ENCODE measurements at places on chromosomes 7 and 10. TPM values are rescaled to one million over a fixed set of nuclear protein-coding genes. Genes with fewer than 3 reads are reported as not detected.

DNA sequence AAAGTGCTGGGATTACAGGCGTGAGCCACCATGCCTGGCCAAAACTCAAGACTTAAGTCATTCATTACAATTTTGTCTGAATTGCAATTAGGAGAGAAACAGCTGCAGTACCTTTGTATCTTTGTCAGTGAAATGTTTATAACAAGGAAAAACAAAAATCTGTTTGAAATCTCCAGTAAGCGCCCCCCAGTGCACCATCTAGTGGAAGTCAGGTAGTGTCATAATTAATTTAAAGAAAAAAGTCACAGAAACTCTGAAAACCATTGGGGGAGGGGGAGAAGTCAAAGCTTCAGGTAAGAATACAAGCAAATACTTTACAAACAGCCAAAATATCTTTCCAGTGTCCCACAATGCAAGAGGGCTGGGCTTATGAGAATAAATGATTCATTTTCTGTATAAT lies 2.8 kb downstream of the MPP7 start:
- no peak for DNase-seq

SORCS1 gene
- polyA plus RNA-seq: 4.5 TPM

DNA sequence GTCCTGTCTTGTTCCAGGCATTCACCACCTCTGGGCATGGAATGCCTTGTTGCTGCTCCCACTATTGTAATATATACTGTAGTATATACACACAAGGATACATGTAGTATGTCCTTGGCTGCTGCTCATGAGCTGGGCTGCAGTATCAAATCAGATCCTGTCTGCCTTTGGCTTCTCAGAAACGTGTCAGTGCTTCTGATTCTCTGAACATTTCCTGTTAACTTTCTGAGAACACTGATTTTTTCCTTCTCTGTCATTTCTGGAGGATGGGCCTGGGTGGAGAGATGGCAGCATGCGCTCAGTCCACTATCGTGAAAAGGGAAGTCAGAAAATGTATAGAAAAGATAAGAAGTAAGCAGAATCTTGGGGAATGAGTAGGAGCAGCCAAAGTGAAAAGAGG lies 12.2 kb downstream of the SFTPA2 start:
- DNase-seq: no peak

DNA sequence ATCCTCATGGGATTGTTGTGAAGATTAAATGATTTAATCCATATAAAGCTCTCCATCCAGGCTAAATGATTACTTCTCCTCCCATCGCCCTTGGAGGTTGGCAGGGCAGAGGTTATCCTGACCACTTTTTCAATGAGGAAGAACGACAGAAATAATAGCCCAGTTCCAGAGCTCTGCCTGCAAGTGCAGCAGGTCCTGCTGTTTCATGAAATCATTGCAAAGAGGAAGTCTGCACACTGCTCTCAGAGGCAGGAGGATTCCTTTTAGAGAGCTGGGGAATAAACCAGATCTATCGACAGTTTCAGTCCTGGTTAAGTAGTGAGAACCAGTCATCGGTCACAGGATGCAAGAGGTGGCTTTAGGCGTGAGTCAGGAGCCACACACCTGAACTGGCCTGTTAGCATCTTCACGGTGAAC lies 25.0 kb upstream of the CDH23 start:
- DNase-seq: no peak

GRCh38 chr7:144391823-144392255 lies 11.7 kb downstream of the NOBOX start:
- DNase-seq: peak; percentile 46

DNA sequence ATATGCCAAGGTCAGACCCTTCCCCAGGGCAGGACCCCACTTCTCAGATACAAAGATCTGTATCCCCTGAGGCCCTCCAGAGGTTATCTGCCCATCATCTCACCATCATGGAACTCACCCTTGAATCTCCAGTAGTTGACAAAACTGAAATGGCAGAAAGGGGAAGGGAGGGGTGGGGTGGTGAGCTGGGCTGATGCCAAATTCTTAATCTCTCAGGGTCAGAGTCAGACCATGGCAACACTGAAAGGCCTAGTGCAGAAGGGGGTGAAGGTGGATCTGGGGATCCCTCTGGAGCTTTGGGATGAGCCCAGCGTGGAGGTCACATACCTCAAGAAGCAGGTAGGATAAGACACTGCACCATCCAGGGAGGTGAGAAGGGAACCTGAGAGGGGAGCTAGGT lies 3.1 kb downstream of the CNPY4 start:
- no peak for DNase-seq

GRCh38 chr7:127865466-127865865 lies 165.8 kb downstream of the LRRC4 start:
- DNase-seq: no peak

DNA sequence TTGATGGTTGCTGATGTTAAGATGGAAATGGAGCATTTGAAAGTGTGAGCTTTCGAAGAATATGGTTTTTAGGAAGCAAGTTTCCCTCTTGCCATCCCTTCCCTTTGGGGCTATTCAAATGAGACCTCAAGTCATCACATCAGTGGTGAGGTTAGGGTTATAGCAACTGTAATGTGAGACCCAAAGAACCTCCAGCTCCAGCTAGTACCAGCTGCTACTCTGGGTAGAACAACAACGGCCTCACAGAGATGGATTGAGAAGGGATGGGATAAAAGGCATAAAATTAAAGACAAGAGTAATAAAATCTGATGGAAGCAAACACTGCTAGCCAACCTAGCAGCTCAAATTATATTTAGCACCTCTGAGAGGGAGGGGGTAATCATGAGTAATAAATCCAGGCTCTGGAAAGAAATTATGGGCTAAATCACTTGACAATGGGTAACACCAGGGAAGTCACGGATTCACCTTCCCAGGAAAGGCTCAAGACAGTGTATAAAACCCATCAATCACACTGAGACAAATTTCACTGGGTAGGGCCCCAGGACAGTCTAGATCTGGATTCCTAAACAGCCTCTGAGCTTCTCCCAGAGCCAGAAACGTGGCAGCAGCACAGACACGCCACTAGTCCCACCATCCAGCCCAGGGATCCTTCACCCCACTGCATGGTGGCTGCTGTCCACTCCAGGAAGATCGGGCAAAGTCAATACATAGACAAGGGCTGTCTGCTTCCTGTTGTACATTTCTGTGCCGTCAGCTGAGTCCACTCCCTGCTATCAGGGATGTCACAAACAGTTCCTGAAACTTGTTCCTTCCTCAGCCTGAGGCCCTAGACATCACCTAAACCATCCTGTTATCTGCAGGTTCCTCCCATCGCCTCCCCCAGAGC lies 151.1 kb downstream of the GFRA1 start:
- no peak for DNase-seq

DNA sequence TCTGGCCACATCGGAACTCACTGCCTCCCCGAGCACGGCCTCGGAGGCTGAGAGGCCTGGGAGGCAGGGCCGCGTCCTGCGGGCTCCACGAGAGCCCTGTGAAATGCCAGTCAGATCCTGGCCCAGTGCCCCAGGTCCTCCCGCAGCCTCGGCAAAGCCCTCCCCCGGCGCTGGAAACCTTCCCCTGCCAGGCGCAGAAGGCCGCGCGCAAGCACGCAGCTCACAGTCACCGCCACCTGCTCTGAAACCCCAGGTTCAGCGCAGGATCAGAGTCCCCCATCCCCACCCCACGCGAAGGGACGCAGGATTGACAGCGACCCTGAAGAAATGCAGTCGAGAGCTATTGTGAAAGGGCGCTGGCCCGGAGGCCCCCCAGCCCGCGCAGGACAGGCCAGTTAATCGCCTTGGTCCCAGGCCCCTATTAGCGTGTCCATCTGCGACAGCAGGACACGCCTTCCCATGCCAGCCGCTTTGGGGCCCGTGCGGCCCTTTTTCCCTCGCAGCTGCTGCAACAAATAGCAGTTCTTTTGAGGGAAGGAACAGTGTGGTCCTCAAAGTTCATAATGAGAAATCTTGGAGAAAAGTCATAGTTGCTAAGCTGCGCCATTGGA lies 13.5 kb upstream of the EGFR start:
- no peak for DNase-seq

DNA sequence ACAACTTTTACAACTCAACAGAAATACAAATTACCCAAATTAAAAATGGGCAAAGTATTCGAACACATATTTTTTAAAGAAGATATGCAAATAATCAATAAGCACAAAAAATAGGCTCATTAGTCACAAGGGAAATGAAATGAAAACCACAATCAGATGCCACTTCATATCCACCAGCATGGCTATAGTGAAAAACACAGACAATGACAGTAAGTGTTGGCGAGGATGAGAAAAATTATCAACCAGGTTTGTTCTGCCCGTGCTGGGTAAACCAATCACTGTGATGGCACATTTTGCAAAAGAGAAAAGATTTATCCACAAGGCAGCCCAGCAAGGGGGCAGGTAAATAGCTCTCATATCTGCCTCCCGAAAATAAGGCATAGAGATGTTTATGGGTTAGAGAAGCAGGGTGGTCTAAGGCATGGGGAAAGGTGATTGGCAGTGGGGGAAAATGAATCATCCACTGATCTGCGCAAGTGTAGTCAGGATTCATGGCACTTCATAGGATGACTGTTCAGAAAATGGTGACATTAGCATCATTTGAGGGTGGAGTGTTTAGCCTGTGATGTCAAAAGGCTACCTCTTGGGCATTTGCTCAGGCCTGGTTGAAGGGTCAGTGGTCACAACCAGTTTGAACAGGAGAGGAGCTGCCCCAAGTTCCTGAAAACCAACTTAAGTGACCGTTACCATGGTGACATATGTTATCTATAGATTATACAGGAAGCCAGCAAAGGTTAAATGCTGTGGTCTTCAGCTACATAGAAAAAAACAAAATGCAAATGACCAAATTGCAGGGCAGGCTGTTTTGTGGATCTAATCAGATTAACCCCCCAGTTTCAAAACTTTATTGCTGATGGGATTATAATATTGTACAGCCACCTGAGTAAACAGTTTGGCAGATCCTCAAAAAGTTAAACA lies 8.0 kb upstream of the CFAP70 start:
- DNase-seq: no peak

DNA sequence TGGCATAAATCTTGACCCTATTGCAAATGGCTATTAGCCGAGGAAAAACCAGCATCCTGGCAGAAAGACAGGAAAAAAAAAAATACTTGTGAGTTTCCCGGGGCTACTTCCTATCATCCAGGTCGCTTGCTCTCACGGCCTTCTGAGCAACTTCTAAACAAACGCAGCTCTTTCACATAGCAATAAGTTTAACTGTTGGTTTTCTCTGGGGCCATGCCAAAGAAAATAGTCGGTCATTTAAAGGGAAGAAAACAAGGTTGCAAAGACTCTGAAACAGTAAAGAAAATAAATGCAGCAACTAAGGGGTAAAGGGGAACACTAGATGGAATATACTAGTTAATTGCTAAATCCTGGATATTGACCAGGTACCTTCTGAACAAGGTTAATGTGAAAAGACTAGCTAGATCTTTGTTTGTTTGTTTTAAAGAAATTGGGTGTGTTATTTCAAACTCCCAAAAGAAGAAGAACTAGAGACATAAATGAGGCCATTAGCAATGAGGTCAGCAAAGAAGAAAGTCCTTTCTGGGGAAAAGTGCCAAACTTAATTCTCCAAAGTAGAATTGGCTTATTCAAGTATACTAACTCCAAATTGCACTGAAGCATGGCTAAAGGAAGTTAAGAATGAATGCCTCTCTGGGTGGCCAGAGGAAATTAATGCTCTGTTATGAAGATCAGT lies 54.2 kb downstream of the SLC39A12 start:
- DNase-seq: peak; percentile 60

SORBS1 gene
- polyA plus RNA-seq: 30.8 TPM

GRCh38 chr10:35334297-35334696 lies 2.0 kb upstream of the CCNY start:
- no peak for DNase-seq

RET gene
- 23.8 TPM for polyA plus RNA-seq

- DNase-seq: no peak
Observed at GRCh38 chr7:117068511-117069145, 115.3 kb downstream of the ST7 start.

OPALIN gene
- polyA plus RNA-seq: not detected

- no peak for DNase-seq
Observed at GRCh38 chr7:28551331-28551730, 139.0 kb downstream of the CREB5 start.

- no peak for DNase-seq
Observed at GRCh38 chr7:3461923-3462322, 160.9 kb downstream of the SDK1 start.

DNA sequence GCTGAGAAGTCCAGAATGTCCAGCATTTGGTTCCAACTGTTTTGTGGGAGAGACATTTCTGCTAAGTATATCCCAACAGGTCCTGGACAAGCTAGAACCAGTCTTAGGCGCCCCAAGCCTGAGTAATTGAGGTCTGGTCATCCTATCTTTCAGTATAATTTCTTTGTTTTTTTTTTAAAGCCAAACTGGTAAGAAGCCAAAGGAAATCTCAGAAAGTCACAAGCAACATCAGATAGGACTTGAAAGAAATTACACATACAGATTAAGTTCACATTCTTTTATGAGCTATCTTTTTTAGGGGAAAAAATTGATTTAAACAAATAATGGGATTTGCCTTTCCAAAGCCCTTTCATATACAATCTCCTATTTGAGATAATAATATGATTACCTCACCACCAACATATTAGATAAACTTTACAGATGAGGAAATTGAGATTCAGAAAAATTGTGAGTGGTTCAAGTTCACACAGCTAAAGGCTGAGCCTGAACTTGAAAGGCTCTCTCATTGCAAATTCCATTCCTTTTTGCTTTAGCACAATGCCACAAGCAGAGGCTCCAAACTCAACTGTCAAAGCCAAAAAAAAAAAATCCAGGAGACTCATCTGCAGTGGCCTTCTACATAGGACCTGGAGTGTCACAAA lies 15.0 kb downstream of the PDLIM1 start:
- no peak for DNase-seq

- no peak for DNase-seq
Observed at GRCh38 chr10:53536322-53536721, 763.7 kb upstream of the MBL2 start.

MCMBP gene
- polyA plus RNA-seq: 66.4 TPM

DNA sequence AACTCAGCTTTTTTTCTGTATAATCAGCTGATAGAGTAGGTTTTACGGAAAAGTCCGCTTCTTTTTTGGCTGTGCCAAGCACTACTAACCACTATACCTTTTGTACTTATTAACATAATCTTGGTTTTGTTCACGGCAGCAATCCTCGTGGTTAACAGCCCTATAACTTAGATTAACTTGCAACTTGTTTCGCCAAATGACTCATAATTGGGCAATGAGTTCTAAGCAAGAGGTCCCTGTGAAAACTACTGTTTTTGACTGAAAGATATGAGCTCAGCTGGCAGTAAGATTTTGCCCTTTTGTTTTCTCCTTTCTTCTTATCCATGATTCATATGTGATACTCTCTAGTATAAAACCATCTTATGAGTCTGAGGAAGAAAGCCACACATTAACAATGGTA lies 345.0 kb upstream of the PCDH15 start:
- no peak for DNase-seq

PNLIPRP1 gene
- not detected for polyA plus RNA-seq

Data from left renal pelvis (tissue), 4 donors.